K562 (cell line): ENCODE measurements at places on chromosomes 1 and 21.

DNA sequence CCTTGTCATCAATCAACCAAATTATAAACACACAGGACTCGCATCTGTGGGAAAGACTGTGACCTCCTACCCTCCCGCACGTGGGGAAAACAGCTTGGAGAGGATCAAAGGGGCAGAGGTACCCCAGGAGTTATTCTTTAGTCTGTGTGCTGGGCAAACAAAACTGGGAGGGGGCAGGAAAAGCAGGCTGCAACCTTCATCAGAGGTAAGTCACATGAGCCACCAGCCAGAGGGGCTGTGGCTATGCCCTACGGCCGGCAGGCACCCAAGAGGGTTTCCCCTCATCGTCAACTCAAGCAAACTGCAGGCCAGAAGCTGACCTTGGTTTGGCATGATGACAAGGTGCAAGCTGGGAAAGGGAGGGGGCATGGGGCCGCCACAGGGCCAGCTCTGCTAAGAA, 12.5 kb downstream of the SMIM12 start:
- no peak for DNase-seq

GRCh38 chr1:227753999-227754711, 18.9 kb downstream of the SNAP47 start:
- no peak for DNase-seq

DNA sequence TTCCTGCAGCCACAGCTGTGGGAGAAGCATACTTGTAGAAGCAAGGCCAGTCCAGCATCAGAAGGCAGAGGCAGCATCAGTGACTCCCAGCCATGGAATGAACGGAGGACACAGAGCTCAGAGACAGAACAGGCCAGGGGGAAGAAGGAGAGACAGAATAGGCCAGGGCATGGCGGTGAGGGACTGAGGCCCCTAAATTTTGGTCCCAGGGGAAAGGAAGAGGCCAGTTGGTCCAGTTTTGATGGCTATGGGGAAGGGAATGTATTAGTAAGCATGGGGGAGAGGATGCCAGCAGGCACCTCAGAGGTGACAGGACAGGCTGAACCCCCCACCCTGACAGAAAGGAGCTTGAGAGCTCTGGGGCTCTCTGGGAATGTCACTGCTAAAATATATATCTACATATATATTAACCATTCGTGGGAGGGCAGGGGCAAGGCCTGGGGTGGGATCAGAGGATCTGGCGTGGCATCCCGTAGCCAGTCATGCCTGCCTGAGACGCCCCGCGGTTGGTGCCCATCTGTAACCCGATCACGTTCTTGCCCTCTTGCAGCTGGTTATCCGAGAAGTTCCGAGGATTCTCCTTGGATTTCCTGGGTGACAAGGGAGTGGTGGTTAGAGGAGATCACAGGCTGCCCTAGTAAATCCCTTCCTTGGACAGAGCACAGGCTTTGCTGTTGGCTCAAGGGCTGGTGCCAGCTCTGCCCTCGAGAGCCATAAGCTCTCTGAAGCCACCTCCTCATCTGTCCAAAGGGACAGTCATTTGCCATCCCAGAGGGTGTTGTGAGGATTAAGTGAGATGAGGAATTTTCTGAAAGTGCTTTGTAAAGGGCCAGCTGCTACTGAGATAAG, 6.7 kb downstream of the TAGLN2 start:
- DNase-seq = no peak

DNA sequence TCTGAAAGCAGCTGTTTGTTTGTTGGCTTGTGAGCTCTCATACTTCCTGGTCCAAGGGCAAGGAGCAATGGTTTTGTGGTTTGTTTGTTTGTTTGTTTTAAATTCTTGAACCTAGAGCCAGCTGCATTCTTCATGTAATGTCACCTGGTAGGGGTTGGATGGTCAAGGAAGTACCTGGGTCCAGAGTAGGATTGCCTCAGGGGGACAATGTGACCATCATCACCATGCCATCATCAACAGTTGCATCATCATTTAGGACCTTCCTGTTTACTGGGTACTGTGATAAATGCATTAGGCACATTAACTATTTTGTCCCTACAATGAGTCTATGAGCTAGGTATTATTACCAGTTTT, 14.7 kb upstream of the MYOG start:
- no peak for DNase-seq

- no peak for DNase-seq
These were observed 148.0 kb upstream of the ZRANB2 start for GRCh38 chr1:71228742-71229365.

DNA sequence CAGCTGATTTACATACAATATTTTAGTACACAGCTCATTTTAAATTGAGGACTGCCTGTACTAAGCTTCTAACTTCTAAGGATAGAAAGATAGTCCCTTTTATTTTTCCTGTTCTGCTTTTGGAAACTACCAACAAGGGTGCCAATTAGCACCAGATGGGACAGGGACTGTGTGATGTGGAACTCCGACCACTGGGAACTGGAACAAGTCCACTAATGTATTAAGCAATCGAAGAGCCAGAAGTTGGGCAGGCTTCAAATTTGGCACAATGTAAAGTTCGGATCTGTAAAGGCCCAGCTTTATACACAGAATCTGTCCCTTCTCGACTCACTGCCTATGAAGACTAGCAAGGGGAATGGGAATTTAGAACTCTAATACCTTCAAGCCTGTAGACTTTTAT, 149.3 kb downstream of the ZC3H11B start:
- DNase-seq = no peak

- peak; percentile 62 for DNase-seq
These were observed at the start of gene ZNF362 for GRCh38 chr1:33256471-33257206. TSS of gene ZNF362 (plus strand) at chr1:33256492. CDS start at chr1:33270575, 14,083 bp downstream.

DNA sequence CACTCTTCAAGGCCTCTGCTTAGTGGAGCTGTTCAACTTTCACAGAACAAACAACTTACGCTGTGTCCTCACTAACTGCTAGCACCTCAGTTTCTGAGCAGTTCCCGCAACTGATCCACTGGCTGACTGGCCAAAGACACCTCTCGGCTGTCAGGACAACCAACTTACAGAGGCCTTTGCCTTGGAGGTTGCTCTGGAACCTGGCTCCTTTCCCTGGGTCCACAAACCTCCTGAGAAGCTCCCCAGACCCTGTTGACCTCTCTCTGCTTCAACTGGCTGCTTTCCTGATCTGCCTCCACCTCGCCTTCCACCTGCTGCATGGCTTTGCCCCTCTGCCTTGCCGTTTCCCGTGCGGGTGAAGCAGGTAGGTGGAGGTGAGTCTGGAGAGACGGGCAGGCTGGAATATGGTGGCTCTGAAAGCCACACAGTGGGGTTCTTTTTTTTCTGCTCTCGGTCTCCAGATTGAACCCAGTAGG, 13.0 kb downstream of the BTBD19 start:
- DNase-seq = no peak

DNA sequence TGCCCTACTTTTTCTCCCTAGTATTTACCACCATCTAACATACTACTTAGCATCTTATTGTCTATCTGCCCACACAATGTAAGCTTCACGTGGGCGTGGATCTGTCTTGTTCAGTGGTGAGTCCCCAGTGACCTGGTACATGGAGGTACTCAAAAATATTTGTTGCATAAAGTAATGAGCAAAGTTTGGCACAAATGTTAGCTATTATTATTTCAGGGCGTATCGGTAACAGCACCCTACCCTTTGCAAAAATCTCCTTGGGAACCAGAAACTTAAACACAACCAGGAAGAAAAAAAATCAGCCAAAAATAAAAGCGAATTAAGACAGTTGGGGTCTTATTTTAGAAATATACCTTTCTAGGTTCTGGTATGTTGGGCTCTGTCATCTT, 454 bp upstream of the NENF start:
- peak; percentile 52 for DNase-seq

- DNase-seq = peak; percentile 56
These were observed 29.9 kb downstream of the PSMG1 start for GRCh38 chr21:39153373-39153772.

- DNase-seq = no peak
These were observed 34.9 kb downstream of the ATP2B4 start for GRCh38 chr1:203661572-203661971.

DNA sequence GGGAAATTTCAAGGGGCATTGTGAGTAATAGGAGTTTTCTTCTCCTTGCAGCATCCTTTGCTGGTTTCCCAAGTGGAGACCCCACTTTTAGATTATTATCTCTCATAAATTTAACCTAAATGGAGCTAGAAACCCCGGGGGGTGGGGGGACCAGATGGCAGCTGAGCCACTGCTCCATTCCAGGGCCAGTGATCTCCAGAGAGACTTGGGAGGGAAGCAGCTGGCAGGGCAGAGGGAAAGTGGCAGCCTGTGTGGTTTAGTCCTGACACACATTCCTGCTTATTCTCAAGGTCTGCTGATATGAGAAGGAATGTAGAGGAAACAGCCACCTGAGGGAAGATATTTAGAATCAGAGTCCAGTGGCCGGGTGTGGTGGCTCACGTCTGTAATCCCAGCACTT, 16.3 kb downstream of the PCP4L1 start:
- DNase-seq = no peak

DNA sequence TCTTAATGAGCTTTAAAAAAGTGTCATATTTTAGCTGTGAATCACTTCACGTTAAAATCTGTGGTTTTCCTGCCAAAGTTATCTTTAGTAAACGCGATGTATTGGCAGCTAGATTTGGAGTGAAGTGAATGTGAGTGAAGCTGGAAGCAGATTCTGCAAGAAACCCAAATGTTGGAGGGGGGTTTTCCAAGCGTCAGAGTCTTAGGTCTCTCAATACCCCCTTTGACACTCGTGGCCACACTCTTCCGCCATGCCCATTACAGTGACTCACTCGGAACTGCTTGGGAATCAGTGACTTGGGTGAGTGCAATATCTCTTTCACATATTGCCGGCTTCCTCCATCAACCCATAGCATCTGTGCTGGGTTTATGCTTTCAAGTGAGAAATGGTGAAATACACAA, 17.5 kb downstream of the B3GALT5 start:
- no peak for DNase-seq

DNA sequence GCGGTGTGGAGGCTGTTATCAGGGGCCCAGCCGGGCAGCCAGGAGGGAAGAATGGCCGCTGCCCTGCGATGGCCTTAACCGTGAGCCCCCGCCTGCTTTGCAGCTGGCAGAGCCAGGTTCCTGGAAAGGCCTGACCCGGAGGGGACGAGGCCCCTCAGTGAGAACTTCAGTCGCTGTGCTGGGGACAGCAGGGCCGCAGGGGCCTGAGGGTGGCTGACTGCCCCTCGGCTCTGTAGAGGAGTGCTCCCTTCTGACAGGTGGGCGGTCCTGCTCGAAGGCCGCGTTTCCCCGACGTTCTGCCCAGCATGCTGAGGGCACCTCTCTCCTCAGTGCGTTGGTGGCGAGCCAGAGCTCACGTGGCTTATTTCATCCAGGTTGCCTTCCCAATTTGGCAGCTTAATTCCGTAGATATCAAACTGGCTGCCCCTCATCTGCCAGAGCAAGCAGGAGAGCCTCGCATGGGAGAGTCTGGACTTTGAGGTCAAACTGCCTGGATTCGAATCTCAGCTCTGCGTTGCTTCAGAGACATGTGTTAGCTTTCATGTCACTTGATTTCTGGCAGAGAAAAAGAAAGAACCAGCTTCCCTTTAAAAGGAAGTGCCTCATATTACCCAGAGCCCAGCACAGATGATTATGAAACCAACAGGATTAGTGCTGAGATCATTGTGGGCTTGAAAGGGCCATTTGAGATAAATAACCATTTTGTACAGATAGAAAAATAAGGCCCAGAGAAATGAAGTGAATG, 239.8 kb downstream of the SDCCAG8 start:
- no peak for DNase-seq

GRCh38 chr21:44490816-44491215, 35.5 kb downstream of the LRRC3 start:
- no peak for DNase-seq
